ENCODE measurements at places on chromosomes 2 and 18.
A peak's percentile ranks its signal among the peaks of the same experiment; 100 is the strongest.

GRCh38 chr2:230899786-230900185 is 25.3 kb downstream of the GPR55 start:
- peak; percentile 34 for DNase-seq

DNA sequence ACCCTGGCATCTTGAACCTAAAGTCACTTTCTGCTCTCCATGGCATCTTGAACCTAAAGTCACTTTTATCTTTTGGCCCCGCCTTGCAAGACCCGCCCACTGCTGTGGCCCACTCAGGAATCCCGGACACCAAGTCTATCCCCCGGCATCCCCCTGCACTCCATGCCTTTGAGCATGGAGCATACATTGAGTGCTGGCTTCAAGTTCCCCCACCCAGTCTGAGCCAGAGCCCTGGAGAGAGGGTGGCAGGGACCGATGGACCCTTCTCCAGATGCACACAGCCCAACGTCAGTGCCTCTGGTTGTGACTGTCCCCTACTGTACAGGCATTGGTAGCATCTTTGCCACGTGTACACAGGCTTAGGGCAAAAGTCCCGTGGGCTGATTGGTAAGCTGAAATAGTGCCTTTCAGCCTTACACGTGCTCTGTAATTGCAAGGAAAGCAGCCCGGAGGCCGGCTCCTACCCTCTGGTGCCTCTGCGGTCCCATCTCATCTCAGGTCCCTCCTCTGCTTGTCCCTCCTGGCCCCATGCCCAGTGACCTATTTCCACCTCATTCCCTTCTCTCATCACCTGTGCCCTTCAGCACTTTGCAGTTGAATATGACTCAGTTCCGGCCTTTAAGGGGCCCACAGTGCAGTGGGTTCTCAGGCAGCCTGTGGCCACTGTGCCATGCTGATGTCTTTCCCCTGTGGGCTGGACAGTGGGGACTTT is 154.0 kb downstream of the INHBB start:
- DNase-seq: no peak

DNA sequence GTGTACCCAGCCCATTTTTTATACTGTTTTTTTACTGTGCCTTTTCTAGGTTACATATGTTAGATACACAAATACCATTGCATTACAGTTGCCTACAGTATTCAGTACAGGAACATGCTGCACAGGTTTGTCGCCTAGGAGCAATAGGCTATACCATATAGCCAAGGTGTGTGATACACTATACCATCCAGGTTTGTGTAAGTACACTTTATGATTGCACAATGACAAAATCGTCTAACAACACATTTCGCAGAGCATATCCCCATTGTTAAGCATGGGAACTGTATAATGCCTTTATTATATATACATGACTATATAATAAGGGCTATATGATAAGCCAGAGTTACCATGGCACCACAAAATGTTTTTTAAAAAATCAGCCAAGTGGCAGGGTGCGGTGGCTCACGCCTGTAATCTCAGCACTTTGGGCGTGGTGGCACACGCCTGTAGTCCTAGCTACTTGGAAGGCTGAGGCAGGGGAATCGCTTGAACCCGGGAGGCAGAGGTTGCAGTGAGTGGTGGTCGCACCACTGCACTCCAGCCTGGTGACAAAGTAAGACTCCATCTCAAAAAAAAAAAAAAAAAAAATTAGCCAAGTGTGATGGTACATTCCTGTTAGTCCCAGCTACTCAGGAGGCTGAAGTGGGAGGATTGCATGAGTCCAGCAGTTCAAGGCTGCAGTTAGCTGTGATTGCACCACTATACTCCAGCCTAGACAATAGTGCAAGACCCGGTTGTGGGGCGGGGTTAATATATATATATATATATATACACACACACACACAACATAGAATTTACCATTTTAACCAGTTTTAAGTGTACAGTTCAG is 2.8 kb upstream of the CENPA start:
- DNase-seq: no peak

DNA sequence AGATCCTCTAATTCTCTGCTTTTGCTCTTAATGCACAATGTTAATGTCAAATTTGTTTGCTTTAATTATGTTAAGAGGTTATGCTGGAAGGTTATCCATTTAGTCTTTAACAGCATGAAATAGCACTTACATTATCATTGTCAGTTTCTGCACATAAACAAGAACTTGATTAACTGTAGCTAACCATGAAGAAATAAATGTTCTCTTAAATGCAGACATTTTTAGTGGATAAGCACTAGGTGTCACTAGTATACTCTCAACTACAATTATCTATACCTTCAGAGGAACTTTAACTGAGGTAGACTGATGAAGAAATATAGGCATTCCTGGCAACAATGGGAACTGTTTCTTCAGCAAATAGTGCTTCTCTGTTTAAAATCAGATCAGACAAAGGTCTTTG is 178.8 kb upstream of the CHST9 start:
- no peak for DNase-seq

GRCh38 chr2:44009136-44009735 is 13.4 kb upstream of the LRPPRC start:
- DNase-seq: no peak

DNA sequence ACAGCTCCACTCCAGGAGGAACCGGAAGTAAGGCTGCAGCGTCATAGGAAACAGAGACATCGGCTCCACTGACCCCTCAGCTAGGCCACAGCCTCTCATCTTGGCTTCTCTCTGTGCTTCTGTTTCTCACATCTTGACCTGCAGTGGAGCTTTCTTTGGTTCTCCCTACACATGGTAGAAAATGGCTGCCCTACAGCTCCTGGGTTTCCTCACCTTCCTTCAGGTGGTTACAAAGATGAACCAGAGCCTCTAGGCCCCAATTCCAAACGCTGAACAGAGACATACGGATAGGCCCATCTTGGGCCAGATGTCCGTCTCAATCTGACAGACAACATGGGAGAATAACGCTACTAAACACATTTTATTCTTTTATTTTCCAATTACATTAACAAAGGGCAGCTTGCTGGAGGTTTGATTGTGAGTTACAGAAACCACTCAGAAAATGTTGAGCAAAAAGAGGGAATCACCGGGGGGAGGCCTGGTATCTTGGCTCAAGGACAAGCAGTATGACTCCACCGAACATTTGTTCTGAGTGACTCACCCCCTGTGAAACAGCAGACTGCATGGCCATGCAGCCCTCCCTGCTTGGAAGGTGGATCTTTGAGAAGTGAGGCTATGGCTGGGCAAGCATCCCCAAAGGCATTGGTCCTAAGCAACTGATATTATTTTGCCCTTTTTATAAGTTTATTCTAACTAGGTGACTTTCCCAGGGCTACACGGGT is 303.5 kb downstream of the CDCA7 start:
- DNase-seq: no peak

GRCh38 chr18:9643549-9643948 is 29.2 kb upstream of the PPP4R1 start:
- DNase-seq: no peak

- no peak for DNase-seq
These were observed 256.6 kb downstream of the VAPA start for GRCh38 chr18:10170375-10170774.

DNA sequence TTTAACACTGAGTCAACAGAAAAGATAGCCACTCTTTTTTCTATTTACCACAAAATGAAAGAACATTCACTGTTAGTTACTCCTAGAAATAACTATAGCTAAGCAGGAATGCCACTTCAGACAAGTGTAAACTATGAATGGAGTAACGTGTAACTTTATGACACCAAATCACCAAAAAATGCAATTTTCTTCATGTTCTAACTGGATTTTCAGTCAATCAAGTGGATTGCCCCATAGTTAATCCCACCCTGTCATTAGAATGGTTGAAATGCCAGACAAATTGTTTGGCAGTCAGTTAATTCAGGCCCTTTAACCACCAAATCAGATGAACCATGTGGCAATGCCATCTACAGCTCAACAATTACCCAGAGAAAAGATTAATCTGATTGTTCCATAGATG is 9.9 kb downstream of the EPHA4 start:
- no peak for DNase-seq

- no peak for DNase-seq
These were observed 84.5 kb upstream of the GALNT5 start for GRCh38 chr2:157172866-157173578.

- no peak for DNase-seq
These were observed 2.4 kb upstream of the CHRNG start for GRCh38 chr2:232537079-232537478.

DNA sequence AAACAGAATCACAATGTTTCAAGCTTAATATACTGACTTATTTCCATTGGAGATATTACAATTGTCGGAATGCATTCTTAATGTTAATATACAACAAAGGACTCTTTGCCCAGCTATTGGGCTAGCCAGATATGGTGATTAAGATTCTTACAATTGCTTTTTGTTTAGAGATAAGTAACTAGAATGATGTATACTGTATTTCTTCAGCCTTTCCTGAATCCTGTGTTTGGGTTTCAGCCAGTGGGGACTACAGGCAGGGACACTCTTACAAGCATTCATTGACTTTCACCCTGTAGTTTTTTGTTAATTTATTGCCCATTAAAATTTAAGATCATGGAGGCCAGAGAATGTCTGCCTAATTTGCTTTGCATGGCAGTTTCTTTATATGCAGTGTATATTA is 254.1 kb upstream of the TMEFF2 start:
- no peak for DNase-seq

DNA sequence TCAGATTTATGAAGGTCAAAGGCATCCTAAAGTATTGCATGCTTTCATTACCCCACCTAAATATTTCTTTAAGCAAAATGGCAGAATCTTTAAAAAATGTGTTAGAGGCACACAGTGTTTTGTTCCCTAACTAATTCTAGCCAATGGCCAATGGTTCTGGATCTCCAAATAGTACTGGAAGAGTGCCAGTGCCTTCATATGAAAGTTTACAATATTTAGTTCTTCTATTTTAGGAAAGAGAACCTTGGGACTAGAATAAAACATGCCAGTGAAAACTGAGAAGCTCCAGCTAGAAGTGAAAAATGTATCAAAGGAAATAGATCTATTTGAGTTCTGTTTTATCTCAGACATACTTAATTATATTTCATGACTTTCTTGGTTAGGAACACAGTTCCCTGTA is 37.1 kb downstream of the TACR1 start:
- DNase-seq: no peak

DNA sequence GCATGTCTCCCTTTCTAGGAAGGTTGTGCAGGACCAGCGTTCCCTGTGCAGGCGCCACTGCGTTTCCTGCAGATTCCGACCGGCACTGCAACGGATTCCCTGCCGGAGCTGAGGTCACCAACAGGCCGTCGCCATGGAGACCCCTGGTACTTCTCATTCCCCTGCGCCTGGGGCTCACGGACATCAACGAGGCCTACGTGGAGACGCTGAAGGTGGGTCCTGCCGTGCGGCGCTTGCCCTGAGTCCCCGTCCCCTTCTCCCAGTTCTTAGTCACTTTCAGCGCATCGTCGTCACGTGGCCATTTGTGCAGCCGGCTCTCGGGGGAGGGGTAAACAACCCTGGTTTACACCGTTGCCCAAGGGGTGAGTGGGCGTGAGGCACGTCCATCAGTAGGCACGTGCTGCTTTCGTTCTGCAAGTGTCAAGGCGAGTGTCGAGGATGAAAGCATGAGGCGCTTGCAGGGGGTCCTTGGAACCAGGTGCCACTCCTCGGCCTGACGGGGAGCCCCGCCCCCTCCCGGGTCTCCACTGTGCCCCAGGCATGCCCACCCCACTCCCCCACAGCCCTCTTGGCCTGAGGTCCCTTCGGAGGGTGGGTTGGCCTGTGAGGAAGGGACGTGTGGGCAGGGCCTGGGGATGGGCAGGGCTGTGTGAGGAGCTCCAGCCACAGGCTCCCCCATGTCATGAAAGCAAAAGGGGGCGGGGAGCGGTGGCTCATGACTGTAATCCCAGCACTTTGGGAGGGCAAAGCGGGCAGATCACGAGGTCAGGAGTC is 19.8 kb downstream of the DTYMK start:
- no peak for DNase-seq

- no peak for DNase-seq
These were observed 56.4 kb upstream of the LRRC30 start for GRCh38 chr18:7174344-7175095.

DNA sequence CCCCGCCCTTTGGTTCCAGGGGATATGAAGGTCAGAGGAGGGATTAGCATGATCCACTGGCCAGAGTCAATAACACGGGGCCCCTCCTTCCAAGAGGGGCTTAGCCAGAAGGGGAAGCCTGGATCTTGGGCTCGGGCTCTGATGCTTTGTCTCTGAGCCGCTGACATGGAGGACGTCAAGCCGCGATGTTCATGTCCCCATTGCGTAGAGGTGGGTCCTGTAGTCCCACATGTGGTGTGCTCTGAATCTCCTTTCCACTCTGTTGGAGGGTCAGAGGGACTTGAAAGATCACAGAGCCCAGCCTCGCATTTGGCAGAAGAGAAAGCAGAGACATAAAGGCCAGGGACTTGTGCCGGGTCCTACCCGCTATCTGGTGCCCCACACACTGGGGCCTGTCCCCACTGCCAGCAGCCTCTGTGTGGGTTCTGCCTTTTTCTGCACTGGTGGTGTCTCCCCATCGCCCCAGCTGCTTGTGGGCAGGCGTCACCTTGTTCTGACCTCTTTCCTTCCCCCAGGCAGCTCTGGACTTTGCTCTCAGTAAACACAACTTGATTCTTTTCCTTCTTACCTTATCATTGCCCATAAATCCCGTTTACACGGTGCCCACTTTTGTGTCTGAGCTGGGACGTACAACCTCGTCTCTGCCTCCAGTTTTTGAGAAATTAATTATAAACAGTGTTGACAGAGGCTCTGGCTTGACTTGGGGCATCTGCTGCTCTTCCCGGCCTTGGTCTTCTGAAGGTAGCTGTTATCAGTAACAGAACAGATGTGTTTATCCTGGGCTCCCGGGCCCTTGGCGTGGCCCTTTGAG is 48.8 kb downstream of the SH3BP4 start:
- no peak for DNase-seq

DNA sequence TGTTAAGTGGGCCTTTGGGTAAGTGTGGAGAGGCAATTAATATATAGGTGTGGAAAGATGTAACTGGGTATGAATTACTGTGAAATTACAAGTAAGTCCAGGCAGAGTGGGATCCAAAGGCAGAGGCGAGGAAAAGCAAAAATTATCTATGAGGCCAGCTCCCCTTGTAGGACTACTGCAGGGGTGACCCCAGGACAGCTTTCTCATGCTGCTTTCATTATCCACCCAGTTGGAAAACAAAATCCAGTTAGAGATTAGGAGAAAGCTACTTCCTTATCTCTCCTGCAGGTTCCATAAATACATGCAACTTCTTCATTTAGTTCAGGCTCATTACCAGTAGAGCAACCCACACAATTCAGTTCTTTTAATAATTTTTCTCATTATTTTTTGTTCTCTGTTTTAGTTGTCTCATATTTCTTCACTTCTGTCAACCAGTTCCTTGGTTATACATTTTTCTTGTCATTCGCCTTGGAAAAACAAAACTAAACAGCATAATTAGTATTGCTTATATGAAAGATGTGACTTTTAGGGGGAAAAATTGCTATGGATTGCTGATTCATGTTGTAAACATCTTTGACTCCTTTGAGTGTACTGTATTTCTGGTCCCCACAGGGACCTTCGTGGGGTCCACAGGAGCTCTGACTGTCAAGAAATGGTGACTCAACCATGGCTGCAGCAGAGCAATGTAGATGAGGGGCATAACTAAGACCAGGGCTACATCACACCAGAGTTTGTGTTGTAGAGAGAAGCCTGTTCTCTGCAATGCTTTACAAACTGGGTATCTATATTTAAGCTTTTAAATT is 110.4 kb upstream of the PARD3B start:
- DNase-seq: no peak

- DNase-seq: no peak
These were observed 202.6 kb upstream of the TRIB2 start for GRCh38 chr2:12514168-12514567.

- no peak for DNase-seq
These were observed 757.4 kb downstream of the RNF144A start for GRCh38 chr2:7674606-7675005.

GRCh38 chr2:67565262-67565661 is 168.1 kb downstream of the ETAA1 start:
- no peak for DNase-seq

- DNase-seq: no peak
These were observed 214.0 kb downstream of the CYP26B1 start for GRCh38 chr2:71933467-71934319.
